ENCODE measurements at places on chromosomes 5 and 9. TPM values are rescaled to one million over a fixed set of nuclear protein-coding genes. Genes with fewer than 3 reads are reported as not detected.

The GRXCR2 gene
- total RNA-seq = not detected

The NMUR2 gene
- not detected for total RNA-seq

The PCDHAC2 gene
- total RNA-seq = not detected

The PLAC8L1 gene
- 0.48 TPM for total RNA-seq

GRCh38 chr5:149450199-149450598 lies 71.1 kb upstream of the IL17B start:
- no peaks in the 10 kb centered on the region for H3K36me3 ChIP-seq
- no peak overlapping the region for H3K4me3 ChIP-seq
- H3K4me1 ChIP-seq = peaks cover 4% of the 10 kb centered on the region
- DNase-seq = no peak
- H3K27ac ChIP-seq = no peak overlapping the region

DNA sequence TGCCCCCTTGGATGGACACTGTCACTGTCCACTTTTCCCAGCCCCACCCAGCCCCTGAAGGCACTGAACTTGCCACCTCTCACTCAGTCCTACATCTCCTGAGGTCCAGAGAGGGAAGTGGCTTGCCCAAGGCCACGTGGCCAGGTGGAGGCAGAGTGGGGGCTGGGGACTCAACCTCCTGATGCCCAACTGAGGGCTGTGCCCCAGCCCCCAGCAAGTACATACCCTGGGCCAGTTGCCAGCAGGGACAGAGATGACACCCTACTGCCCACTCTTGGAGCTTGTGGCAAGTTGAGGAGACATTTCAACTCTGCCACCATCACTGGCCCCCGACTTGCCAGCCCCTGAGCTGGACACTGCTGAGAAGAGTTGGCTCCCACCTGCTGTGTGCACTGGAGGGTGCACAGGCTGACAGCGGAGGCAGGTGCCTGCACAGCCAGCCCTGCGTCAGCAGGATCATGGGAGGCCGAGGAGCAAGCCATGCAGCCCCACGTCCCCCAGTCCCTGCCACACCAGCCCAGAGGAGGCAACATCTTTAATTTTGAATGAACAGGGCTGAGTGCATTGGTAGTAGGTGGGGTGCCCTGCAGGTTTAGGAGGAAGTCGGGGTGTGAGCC lies 39.4 kb downstream of the UNC5A start:
- no peaks in the 10 kb centered on the region for H3K36me3 ChIP-seq
- H3K4me3 ChIP-seq = no peak overlapping the region
- no peak overlapping the region for H3K27ac ChIP-seq
- DNase-seq = no peak

GRCh38 chr9:29439961-29440360 lies 1866.7 kb upstream of the C9orf72 start:
- H3K4me1 ChIP-seq = no peaks in the 10 kb centered on the region
- H3K4me3 ChIP-seq = no peak overlapping the region
- H3K27ac ChIP-seq = no peak overlapping the region
- no peaks in the 10 kb centered on the region for H3K36me3 ChIP-seq
- no peak for DNase-seq

DNA sequence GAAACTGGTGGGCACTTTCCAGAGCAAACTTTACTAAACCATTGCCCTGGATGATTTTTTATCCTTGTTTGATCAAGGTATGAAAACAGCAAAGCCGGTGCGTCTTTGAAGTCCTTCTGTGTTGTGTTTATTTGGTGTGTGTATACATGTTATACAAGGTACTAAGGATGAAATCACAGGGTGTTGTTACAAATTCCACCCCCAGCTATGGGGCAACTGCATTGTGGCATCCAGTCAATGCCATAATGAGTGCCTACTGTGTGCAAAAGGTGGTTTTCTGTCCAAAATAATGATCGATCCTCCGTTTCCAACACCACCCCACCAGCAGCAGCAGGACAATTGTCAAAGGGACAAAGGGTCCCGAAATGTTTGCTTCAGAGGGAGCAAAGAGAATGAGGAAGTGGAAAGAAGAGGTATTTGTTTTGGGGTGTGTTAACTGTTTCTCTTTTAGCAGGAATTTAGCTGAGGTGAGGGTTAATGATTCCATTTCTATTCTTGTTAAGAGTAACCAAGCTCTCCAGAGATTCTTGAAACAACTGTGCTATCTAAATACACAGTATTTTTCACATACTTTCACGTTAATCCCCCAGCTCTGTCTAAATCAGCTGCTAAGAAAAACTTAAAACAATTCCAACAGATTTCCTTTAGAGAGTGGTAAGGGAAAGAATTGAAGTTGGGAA lies 568.7 kb upstream of the KLF4 start:
- H3K27me3 ChIP-seq = no peaks in the 10 kb centered on the region
- DNase-seq = no peak
- H3K4me1 ChIP-seq = no peaks in the 10 kb centered on the region

- no peak overlapping the region for H3K4me3 ChIP-seq
- H3K27ac ChIP-seq = peak overlapping the region; percentile 20
Measured at GRCh38 chr9:70438341-70438928, 24.0 kb upstream of the KLF9 start.

- H3K4me3 ChIP-seq = no peak overlapping the region
- no peak for DNase-seq
- H3K27me3 ChIP-seq = peaks cover 6% of the 10 kb centered on the region
- no peak overlapping the region for H3K27ac ChIP-seq
Measured at GRCh38 chr5:111585291-111585690, 73.0 kb upstream of the STARD4 start.

DNA sequence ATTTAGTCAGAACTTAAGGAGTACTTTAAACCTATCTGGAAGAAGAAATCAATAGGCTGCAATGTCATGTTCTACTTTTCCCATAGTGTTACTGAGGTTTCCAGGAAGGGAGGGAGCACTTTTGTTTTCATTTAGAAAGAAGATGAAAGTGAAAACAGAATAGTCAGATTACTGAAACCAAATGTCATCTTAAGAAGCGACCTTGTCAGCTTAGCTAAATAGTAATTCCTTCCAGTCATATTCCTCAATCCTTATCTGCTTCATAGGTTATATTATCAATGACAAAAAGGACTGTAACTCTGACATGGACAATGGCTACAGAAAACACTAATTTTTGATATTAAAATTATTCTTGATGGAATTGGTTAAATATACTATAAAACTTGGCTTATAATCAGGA lies 27.7 kb downstream of the SAR1B start:
- H3K4me3 ChIP-seq = peak overlapping the region; percentile 25
- peak overlapping the region; percentile 86 for H3K27ac ChIP-seq
- peaks cover 59% of the 10 kb centered on the region for H3K36me3 ChIP-seq
- no peaks in the 10 kb centered on the region for H3K27me3 ChIP-seq
- peaks cover 53% of the 10 kb centered on the region for H3K4me1 ChIP-seq

- DNase-seq = no peak
- H3K27ac ChIP-seq = no peak overlapping the region
- peaks cover 4% of the 10 kb centered on the region for H3K4me1 ChIP-seq
- H3K27me3 ChIP-seq = no peaks in the 10 kb centered on the region
- no peaks in the 10 kb centered on the region for H3K36me3 ChIP-seq
Measured at GRCh38 chr5:97838214-97838613, 655.2 kb upstream of the RIOK2 start.

GRCh38 chr5:133799571-133800237 lies 168.7 kb downstream of the C5orf15 start:
- H3K27ac ChIP-seq = no peak overlapping the region
- no peaks in the 10 kb centered on the region for H3K4me1 ChIP-seq
- H3K4me3 ChIP-seq = no peak overlapping the region
- H3K36me3 ChIP-seq = no peaks in the 10 kb centered on the region

DNA sequence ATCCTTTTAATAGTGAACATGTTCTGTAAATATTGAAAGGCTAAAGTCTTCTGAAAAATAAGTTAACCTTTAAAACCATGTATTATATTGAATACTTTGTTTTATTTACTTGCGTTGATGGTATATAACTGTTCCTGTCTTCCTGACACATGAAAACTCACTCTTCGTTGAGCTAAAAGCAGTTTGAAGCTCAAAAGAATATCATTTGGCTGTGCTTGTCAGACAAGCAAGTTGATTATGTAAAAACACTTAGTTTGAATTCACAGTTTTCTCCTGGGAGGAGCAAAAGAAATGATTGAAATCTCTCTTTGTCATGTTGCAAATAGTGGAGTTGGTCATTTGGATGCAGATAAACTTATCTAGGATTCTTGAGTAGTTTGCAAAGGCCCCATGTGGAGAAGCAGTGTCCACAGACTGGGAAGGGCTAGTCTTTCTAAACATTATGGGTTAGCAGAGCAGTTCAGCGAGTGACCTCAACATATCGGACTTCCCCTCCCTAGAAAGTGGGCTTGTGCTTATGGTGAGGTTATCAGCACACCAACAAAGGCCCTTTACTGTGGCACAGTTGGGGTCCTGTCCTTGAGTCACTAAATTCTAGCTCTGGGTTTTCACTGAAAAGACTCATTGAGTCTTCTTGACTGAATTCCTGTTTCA lies 290.4 kb downstream of the CSNK1G3 start:
- H3K27me3 ChIP-seq = no peaks in the 10 kb centered on the region
- no peaks in the 10 kb centered on the region for H3K36me3 ChIP-seq
- H3K4me1 ChIP-seq = no peaks in the 10 kb centered on the region
- H3K27ac ChIP-seq = no peak overlapping the region
- DNase-seq = no peak

DNA sequence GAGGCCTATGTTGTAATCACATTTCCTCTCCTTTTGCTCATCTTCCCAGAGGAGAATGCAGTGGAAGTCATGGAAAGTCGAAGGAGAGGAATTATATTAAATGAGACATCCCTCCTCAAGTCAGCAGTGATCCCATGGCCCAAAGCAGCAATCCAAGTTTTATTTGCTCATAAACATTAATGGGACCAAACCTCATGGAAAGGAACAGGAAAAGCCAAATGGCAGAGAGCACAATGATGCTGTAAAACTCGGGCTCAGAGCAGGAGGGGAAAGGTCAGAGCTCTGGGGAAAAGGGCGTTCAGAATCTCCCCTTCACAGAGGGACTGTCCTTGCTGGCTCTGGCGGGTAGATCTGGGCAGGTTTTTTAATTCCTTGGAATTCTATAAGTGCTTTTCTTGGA lies 175.8 kb downstream of the C5orf15 start:
- peaks cover 8% of the 10 kb centered on the region for H3K27me3 ChIP-seq
- no peak overlapping the region for H3K27ac ChIP-seq
- no peaks in the 10 kb centered on the region for H3K4me1 ChIP-seq
- no peak overlapping the region for H3K4me3 ChIP-seq
- H3K36me3 ChIP-seq = no peaks in the 10 kb centered on the region

DNA sequence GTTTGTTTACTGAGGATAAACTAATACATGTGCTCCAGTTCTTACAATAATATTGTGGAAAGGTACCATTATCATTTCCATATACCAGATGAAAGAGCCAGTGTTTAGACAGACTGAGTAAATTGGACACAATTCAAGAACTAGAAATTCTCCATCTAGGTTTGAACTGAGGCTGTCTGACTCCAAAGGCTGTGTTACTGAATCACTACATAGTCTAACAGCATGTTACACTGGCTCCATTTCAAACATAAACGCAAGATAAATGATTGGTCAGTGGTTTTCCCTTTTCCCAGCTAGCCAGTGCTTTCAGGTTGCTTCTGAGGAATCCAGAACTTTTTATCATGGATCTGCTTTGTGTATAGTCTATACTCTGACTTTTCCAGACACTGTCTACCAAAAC lies 8.1 kb downstream of the SPDL1 start:
- H3K4me1 ChIP-seq = peaks cover 9% of the 10 kb centered on the region
- H3K27ac ChIP-seq = no peak overlapping the region

DNA sequence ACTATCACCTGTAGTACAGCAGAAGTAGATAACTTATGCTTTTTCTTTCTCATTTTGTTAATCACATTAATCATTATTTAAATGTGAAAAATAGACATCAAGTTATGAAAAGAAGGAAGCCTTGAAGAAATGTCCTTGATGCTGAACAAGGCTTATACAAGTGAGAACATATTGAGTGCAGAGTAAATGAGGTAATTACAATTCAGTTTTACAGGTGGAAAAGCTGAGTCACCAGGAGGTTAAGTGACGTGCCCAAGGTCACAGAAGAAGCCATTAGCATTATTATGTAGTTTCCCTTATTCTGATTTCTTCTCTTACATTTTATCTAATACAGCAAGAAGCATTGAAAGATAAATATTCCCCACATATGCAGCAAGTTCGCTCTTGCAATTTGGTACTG lies 998.5 kb upstream of the CDH6 start:
- H3K36me3 ChIP-seq = no peaks in the 10 kb centered on the region
- no peak for DNase-seq
- H3K27ac ChIP-seq = no peak overlapping the region
- H3K4me3 ChIP-seq = no peak overlapping the region

DNA sequence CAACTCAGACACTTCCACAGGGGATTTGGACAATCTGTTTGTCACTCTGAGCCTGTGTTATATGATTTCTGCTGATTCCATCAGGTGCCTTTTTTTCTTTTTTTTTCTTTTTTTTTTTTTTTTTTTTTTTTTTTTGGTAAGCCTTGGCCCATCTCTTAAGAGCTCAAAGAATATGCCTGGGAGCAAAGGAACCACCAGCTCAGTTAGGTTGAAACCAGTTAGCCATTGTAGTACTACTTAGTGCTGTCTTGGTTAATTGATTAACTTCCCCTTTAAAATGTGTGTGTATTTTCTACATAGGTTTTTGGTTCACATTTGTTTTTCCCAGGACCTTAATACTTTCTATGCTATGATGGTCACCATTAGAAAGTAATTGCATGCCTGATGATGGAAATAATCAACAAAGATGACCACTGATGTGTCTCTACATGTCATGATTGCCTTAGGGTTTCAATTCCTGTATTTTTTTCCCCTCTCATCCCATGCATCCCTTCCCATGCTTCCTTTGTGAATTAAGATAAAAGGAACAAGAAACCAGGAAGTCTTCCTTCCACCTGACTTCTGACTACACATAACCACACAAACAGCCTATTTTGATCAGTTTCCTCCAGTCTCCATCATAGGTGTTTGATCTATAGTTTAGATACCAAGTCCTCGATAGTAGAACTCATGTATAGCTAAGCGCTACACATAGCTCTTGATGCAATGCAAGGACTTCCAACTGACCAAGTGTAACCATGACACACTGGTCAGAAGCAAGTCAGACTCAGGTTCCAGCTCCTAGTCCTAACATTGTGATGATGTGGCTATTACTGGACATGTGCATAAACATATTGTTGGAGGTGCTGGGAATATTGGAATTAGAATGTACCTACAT lies 306.1 kb downstream of the EFNA5 start:
- peaks cover 3% of the 10 kb centered on the region for H3K27me3 ChIP-seq
- no peaks in the 10 kb centered on the region for H3K36me3 ChIP-seq
- no peak for DNase-seq
- H3K4me3 ChIP-seq = no peak overlapping the region
- peaks cover 6% of the 10 kb centered on the region for H3K4me1 ChIP-seq

- H3K4me3 ChIP-seq = no peak overlapping the region
- peaks cover 28% of the 10 kb centered on the region for H3K27me3 ChIP-seq
- no peak for DNase-seq
- H3K36me3 ChIP-seq = no peaks in the 10 kb centered on the region
- peaks cover 4% of the 10 kb centered on the region for H3K4me1 ChIP-seq
- H3K27ac ChIP-seq = no peak overlapping the region
Measured at GRCh38 chr9:36902861-36903524, 131.1 kb downstream of the PAX5 start.

GRCh38 chr5:7397937-7398336 lies 2.0 kb downstream of the ADCY2 start:
- H3K4me1 ChIP-seq = peaks cover 3% of the 10 kb centered on the region
- H3K36me3 ChIP-seq = no peaks in the 10 kb centered on the region
- no peak overlapping the region for H3K4me3 ChIP-seq

All from activated CD4-positive, alpha-beta T cell treated with anti-CD3 and anti-CD28 coated beads, Interleukin-2, amount 10 ng/mL, durations not matched to agents 7 days and 5 days (primary cell).